AG09309 (cell line): ENCODE measurements at places on chromosomes 3 and 15.

DNA sequence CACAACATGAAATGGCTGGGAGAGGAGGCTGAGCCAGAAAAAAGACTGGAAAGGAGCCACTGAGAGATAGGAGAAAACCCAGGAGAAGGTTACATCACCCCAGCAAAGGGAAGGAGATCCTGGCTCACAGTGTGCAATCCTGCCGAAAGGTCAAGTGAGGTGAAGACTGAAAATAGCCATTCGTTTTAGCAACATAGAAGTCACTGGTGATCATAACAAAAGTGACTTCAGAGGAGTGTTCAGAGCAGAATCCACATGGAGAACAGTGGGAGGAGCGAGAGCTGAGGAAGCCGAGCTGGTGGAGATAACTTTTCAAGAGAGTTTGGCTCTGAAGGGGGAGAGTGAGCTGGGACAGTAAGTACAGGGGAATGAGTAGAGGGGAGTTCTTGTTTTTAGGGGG is 5.4 kb upstream of the HEG1 start:
- DNase-seq = no peak

- DNase-seq = no peak
These were observed 55.7 kb downstream of the MB21D2 start for GRCh38 chr3:192861972-192862371.

- no peak for DNase-seq
These were observed 401.2 kb upstream of the NECTIN3 start for GRCh38 chr3:110670407-110670806.

DNA sequence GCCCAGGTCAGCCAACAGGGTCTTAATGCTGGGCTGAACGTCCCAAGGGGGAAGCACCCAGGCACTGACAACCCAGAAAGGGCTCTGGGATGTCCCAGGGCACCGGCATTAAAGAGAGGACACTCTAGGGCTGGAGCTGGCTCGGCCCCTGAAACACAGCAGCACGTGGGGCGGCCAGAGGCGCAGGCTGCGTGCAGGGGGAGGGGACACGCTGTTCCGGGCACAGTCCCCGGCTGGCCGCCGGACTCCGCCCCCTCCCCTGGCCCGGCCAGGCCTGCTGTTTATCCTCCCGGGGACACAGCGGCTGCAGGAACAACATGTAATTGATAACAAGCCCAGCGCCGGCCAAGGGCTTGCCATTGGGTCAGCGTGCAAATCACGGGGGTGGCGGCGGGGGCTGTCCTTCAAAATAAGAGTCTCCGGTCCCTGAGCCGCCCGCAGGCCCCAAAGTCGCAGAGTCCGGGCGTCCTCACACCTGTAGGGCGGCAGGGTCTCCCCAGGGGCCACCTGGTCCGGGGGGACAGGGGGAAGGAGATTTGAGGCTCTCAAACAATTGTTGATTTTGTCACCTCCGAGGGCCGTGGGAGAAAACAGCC is 1.3 kb downstream of the KLF15 start:
- DNase-seq = no peak

DNA sequence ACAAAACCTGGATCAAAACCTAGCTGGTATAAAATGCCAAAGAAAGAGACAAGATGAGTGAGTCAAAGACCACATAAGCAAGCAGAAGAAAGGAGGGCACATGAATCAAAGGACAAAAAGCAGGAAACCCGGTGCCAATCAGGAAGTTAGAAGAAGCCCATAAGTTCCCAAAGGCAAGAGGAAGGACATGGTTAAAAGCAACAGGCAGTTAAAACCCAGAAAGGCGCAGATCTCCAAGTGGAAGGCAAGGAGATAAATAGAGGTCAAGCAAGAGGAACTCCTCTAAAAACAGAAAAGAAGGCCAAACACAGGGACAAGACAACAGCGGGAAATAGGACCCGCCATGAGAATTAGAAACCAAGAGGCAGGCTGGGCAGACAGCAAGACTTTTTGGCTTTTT is 4.4 kb downstream of the TMOD2 start:
- no peak for DNase-seq

- no peak for DNase-seq
These were observed 105.4 kb downstream of the CACNA1D start for GRCh38 chr3:53599771-53600170.

DNA sequence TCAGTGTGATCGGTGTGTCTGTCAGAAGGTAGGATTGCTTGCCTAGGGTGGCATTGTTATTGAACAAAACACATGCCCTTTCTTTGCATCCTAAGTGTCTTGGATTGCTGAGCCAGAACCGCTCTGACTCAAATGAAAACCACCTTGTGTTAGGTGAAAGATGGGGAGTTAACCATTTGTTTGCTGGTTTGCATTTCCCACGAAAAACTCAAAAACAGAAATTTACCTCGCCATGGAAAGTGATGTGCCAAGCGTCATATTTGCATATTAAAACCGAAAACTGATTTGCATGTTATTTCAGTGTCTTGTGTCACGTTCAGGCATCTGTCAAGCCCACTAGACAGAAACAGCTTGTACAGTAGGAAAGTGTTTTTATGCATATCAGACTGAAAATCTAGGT is 474.6 kb upstream of the TPRG1 start:
- no peak for DNase-seq
